Ascending aorta (tissue), 2 donors: ENCODE measurements at places on chromosomes 6 and 20.

DNA sequence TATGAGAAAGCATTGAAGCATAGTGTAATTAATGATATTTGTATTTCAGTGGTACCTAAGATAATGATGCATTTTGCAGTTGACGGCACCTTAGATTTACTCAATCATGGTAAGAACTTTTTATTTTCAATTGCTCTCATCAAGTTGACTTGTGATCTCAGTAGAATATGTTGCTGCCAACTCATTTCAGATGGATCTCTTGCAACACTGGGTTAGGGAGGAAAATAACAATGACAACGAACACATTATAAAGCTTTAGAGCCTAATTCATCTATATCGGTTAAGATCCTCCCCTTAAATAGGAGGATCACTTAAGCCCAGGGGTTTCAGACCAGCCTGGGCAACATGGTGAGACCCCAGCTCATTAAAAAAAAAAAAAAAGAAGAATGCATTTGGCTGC is 18.0 kb upstream of the TBC1D22B start:
- peak overlapping the region; percentile 90 for H3K27ac ChIP-seq
- no peak for DNase-seq
- no peaks in the 10 kb centered on the region for H3K36me3 ChIP-seq
- H3K4me1 ChIP-seq: peaks cover 9% of the 10 kb centered on the region

DNA sequence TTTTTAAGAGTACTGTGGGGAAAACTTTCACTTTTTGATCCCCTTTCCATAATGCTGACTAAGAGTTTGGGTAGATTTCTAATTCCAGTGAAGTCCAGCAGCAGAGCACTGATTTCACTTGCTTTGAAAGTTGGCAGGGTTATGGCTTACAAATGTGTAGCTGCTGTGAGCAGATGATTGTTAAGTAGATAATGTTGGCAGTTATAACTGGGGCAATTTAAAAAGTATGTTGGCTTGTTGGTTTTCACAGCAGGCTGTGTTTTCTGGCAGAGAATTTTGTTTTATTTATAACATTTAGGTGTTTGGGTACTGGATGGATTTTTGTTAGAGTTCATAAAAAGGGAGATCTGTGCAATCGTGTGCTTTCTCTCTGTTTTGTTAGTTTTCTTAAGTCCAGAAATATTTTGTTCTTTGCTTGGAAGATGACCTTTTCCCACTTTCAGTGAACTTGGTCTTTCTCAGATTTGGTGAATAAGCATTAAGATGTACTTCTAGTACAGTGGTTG is 31.4 kb downstream of the AFDN start:
- no peaks in the 10 kb centered on the region for H3K27me3 ChIP-seq
- H3K27ac ChIP-seq: no peak overlapping the region

- DNase-seq: no peak
- H3K4me1 ChIP-seq: no peaks in the 10 kb centered on the region
- no peaks in the 10 kb centered on the region for H3K36me3 ChIP-seq
- no peak overlapping the region for H3K27ac ChIP-seq
Measured at GRCh38 chr20:9149796-9150195, 80.9 kb downstream of the PLCB4 start.

DNA sequence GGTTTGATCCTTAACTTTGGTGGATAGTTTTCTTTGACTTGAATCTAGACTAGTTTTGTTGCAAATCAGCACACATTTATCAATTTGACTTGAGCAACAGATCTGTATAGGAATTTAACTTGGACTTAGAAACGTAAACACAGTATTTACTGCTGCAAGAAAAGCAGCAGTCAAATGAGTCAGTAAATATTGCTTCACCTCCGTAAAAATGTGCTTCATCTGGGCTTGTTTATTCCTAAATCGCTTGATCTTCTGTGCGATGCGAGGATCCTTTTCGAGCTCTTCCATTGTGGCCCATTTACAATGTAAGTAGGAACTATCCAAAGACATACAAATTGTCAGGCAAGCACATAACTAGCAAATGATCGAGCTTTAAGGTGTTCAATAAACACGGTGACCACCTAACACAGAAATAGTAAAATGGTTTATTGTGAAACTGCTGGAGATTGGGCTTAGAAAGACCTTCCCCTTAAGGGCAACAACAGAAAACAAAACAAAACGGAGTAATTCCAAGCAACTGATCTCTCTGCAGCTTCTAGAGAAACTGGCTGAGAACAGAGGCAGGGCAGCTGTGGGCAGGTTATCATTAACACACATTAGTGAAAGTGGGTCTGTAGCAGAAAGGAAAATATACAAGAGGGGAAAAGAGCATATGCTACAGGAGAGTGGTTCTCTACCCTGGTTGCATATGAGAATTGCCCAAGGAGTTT is 120.8 kb downstream of the CHD6 start:
- DNase-seq: no peak
- no peaks in the 10 kb centered on the region for H3K4me1 ChIP-seq
- no peak overlapping the region for H3K27ac ChIP-seq
- peaks cover 44% of the 10 kb centered on the region for H3K36me3 ChIP-seq

- no peaks in the 10 kb centered on the region for H3K36me3 ChIP-seq
- H3K27me3 ChIP-seq: no peaks in the 10 kb centered on the region
- DNase-seq: no peak
- H3K4me3 ChIP-seq: no peak overlapping the region
Measured at GRCh38 chr6:15357782-15358181, 111.9 kb downstream of the JARID2 start.

DNA sequence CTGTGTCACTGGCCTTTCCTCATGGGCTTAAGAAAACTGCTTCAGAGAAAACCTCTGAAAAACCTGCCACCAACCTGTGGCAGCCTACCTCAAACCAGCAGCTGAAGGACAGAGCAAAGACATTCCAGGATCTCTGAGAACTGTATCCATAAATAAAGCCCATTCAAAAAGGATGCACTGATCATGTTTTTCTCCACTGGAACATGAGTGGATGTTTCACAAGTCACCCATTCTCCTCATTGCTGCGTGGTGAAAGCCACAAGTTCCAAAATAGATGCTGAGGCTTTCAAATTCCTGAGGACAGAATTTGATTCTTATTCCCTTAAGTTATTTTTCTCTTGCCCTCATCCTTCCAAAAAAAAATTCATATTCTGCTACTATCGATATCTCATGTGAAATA is 280.6 kb downstream of the KHDC1L start:
- no peak for DNase-seq
- H3K27ac ChIP-seq: no peak overlapping the region
- H3K36me3 ChIP-seq: no peaks in the 10 kb centered on the region
- H3K4me3 ChIP-seq: no peak overlapping the region

DNA sequence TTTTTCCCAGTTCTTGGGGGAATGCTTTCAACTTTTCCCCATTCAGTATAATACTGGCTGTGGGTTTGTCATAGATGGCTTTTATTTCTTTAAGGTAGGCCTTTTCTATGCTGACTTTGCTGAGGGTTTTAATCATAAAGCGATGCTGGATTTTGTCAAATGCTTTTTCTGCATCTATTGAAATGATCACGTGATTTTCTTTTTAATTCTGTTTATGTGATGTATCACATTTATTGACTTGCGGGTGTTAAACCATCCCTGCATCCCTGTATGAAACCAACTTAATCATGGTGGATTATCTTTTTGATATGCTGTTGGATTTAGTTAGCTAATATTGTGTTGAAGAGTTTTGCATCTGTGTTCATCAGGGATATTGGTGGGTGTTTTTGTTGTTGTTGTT is 65.6 kb downstream of the ERMARD start:
- no peaks in the 10 kb centered on the region for H3K27me3 ChIP-seq
- no peaks in the 10 kb centered on the region for H3K36me3 ChIP-seq
- H3K4me3 ChIP-seq: no peak overlapping the region
- H3K27ac ChIP-seq: no peak overlapping the region

GRCh38 chr6:108074057-108074358 is 533 bp downstream of the OSTM1 start:
- peak overlapping the region; percentile 73 for H3K27ac ChIP-seq
- peaks cover 3% of the 10 kb centered on the region for H3K4me1 ChIP-seq
- no peaks in the 10 kb centered on the region for H3K36me3 ChIP-seq
- peak overlapping the region; percentile 89 for H3K4me3 ChIP-seq
- H3K27me3 ChIP-seq: no peaks in the 10 kb centered on the region

- H3K4me1 ChIP-seq: no peaks in the 10 kb centered on the region
- H3K27ac ChIP-seq: no peak overlapping the region
- DNase-seq: no peak
- H3K36me3 ChIP-seq: no peaks in the 10 kb centered on the region
Measured at GRCh38 chr20:2172305-2173175, 70.9 kb downstream of the STK35 start.

DNA sequence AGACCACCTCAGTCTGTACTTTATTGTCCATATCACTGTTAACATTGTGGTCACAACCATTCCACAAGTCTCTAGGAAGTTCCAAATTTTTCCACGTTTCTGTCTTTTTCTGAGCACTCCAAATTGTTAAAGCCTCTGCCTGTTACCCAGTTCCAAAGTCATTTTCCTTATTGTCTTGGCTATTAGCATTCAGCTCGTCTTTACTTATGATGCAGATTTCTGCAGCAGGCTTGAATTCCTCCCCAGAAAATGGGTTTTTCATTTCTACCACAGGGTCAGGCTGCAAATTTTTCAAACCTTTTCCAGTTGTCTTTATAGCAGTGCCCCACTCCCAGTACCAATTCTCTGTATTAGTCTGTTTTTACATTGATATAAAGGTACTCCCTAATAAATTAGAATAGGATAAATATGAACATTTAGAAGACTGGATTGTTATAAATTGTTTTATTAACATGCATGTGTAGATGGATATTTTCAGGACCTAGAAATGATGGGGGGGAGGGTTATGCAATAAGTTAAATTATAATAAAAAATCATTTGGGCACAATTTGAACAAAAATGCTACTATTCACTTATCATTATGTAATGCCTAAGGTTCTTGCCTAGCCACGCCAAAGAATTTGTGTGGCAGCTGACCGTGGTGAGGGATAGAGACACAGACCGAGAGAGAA is 595.3 kb upstream of the ADGRB3 start:
- H3K4me3 ChIP-seq: peak overlapping the region; percentile 46
- DNase-seq: no peak
- no peaks in the 10 kb centered on the region for H3K27me3 ChIP-seq

- no peaks in the 10 kb centered on the region for H3K36me3 ChIP-seq
- H3K27ac ChIP-seq: no peak overlapping the region
- no peak for DNase-seq
- H3K27me3 ChIP-seq: no peaks in the 10 kb centered on the region
- no peak overlapping the region for H3K4me3 ChIP-seq
Measured at GRCh38 chr20:17423782-17424181, 107.4 kb downstream of the BFSP1 start.

DNA sequence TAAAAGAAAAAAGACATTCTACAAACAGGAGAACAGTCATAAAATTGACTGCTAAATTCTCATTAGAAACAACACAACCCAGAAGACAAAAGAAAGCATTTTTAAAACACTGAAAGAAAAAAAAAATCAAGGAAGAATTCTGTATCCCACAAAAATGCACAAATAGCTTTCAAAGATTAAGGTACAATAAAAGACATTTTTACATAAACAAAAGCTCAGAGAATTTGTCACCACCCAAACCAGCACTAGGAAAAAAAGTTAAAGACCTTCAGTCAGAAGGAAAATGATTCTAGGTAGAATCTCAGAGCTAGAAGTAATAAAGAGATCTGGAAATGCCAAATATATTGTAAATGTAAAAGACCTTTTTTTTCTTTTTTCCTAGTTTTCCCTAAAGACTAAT is 252.4 kb downstream of the CLIC5 start:
- H3K27me3 ChIP-seq: no peaks in the 10 kb centered on the region
- H3K36me3 ChIP-seq: no peaks in the 10 kb centered on the region
- H3K4me1 ChIP-seq: no peaks in the 10 kb centered on the region
- no peak for DNase-seq

GRCh38 chr6:18492972-18493371 is 105.8 kb downstream of the RNF144B start:
- peaks cover 2% of the 10 kb centered on the region for H3K4me1 ChIP-seq
- no peaks in the 10 kb centered on the region for H3K27me3 ChIP-seq
- no peaks in the 10 kb centered on the region for H3K36me3 ChIP-seq
- DNase-seq: no peak
- no peak overlapping the region for H3K4me3 ChIP-seq
- H3K27ac ChIP-seq: no peak overlapping the region

DNA sequence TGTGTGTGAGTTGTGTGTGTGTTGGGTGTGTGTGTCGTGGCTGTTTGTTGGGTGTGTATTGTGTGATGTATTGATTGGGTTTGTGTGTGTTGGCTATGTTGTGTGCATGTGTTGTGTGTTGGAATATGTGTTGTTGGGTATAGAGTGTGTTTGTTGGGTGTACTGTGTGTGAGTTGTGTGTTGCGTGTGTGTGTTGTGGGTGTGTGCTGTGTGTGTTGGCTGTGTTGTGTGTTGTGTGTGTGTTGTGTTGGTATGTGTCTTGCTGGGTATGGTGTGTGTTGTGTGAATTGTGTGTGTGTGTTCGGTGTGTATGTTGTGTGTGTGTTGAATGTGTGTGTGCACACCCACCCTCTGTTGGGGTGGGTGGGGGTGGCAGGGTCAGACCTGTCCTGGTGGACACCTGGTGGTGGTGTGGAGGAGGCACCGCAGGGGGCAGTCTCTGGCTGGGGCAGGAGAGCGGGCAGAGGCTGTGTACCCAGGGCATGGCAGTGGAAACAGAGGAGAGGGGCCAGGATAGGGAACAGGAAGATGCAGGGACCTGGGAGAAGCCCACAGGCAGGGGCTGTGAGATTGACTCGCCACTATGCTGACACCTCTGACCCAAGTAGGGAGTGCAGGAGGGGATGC is 25.5 kb upstream of the PXDC1 start:
- DNase-seq: no peak
- no peaks in the 10 kb centered on the region for H3K36me3 ChIP-seq
- no peak overlapping the region for H3K27ac ChIP-seq

DNA sequence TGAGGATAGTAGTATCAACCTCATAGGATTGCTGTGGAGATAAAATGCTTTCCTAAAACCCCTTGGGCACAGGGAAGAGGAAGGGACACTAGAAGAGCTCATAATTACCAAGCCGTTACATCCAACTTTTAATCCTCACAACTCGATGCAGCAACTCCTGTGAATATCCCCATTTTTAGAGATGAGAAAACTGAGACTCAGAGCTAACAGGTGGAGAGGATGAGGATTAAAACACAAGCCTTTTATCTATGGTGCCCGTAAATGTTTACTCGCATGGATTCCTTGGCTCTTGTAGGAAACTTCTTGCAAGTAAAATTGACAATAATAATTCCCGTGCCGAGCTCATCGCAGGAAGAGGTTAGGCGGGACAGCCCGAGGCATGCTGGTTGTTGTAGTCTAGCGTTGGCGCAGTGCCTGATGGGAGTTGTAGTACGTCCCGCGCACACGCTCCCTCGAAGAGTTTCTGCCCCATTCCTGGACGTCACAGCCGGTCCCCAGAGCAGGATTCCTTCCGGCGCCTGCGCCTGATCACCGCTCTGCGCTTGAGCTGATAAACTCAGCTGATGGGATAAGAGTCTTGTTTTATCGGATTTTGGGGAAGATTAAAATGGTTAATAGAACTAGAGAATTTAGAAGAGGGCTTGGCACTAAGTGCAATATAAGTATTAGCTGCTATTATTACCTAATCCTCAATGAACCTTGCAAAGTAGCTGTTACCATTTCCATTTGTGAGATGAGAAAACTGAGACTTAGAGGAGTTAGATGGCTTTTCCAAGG is 2.8 kb upstream of the UBE2V1 start:
- no peaks in the 10 kb centered on the region for H3K27me3 ChIP-seq
- peak overlapping the region; percentile 54 for H3K4me3 ChIP-seq
- H3K27ac ChIP-seq: peak overlapping the region; percentile 70
- peak; percentile 89 for DNase-seq
- H3K4me1 ChIP-seq: peaks cover 5% of the 10 kb centered on the region
- H3K36me3 ChIP-seq: no peaks in the 10 kb centered on the region
